ENCODE measurements at places on chromosomes 16 and 17. TPM values are rescaled to one million over a fixed set of nuclear protein-coding genes. Genes with fewer than 3 reads are reported as not detected.

DNA sequence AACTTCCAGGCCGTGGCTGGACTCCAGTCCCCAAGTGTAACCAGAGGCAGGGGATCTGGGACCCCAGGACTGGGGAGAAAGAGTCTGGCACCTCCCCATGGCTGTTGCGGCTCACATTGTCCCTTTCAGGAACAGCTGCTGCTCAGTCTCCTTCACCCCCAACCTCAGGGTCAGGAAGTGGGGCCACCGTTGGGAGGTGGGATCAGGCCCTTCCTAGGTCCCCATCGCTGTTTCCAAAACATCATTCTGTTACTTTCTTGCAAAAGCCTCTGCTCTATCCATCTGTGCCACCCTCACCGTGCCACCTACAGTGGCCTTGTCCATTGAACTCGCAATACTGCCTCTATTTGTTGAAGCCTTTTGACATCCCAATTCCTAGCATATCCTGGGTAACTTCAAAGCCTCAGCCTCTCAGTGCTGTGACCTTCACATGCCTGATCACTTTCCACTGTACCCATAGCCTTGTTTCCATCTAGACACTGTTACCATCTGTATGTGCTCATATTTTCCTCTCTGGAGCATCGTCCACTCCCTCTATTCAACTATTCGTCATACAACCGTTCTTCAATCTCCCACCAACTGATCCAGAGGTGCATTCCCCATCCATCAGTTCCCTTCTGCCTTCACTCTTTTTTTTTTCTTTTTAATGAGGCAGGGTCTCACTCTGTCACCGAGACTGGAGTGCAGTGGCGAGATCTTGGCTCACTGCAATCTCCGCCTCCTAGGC lies 15.0 kb upstream of the SRCIN1 start:
- H3K4me1 ChIP-seq: no peaks in the 10 kb centered on the region
- H3K4me3 ChIP-seq: no peak overlapping the region
- H3K27ac ChIP-seq: no peak overlapping the region
- H3K36me3 ChIP-seq: no peaks in the 10 kb centered on the region

DNA sequence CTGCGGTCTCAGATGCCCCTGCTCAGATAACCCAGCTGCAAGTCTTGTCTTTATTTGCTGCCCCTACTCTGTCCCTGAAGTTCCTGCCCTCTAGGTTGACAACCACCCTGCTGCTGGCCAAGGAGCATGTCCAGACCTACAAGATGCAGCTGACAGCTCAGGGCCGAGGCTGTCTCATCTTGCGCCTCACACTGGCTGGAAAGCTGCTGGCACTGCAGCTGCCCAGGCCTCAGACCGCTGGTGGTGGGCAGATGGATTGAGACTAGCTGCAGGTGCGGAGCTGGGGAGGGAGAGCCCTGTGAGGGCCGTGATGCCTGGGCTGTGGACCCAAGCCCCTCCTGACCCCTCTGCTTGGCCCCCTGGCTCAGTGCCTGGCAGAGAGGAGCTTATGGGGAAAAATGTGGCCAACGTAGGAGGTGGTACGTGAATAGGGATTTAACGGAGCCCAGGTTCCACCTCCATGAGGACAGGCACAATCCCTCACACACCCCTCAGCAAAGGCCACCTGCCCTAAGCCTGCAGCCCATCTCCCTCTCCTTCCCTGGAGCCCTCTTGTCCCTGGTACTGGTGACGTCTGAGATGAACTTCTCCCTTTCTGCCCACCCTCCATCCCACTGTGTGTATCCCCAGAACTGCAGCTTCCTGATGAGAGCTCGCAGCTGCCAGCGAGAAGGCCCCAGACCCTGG lies 8.3 kb upstream of the GALK1 start:
- peaks cover 27% of the 10 kb centered on the region for H3K4me1 ChIP-seq
- peaks cover 13% of the 10 kb centered on the region for H3K36me3 ChIP-seq
- no peak overlapping the region for H3K27ac ChIP-seq
- no peak for DNase-seq
- no peak overlapping the region for H3K4me3 ChIP-seq

DNA sequence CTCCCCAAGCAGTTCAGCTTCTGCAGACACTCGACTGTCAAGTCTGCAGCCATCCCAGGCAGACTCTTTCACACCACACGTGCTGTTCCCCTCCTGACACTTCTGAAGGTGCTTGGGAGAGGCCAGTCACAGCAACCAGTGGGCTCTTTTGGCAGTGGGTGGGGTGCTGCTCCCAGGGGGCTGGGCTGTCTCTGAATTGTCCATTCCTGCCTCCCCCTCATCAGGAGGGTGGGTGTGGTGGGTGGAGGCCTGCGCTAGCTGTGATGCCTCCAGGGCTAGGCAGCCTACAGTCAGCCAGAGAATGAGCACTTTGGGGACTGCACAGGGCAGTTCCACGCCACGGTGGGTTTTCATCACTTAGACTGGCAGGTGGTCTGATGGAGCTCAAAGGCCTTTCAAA lies 10.3 kb downstream of the STARD3 start:
- peaks cover 2% of the 10 kb centered on the region for H3K36me3 ChIP-seq
- no peak overlapping the region for H3K4me3 ChIP-seq
- no peak overlapping the region for H3K27ac ChIP-seq
- DNase-seq: no peak
- peaks cover 11% of the 10 kb centered on the region for H3K4me1 ChIP-seq

DNA sequence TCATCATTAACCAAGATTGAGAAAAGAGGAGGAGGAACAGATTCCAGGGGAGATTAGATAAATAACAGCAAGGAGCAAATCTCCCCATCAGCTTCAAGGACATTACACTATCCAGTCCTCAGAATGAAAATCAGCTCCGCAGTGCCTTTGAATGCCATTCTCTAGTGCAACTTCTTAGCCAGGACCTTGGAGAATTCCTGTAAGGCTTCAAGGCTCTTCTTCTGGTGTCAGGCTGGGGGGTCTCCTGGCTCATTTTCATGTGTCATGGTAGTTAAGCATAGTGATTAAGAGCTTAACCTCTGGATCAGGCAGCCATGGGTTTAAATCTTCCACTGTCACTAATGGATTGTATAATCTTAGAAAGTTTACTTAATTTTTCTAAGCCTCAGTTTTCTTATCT lies 137.3 kb upstream of the CCL2 start:
- no peak overlapping the region for H3K27ac ChIP-seq
- H3K27me3 ChIP-seq: peaks cover 63% of the 10 kb centered on the region
- DNase-seq: no peak
- no peaks in the 10 kb centered on the region for H3K4me1 ChIP-seq
- H3K36me3 ChIP-seq: no peaks in the 10 kb centered on the region

- H3K36me3 ChIP-seq: no peaks in the 10 kb centered on the region
- peak overlapping the region; percentile 90 for H3K4me3 ChIP-seq
- peaks cover 28% of the 10 kb centered on the region for H3K4me1 ChIP-seq
Measured at GRCh38 chr17:21286066-21286770, 1.7 kb downstream of the MAP2K3 start.

DNA sequence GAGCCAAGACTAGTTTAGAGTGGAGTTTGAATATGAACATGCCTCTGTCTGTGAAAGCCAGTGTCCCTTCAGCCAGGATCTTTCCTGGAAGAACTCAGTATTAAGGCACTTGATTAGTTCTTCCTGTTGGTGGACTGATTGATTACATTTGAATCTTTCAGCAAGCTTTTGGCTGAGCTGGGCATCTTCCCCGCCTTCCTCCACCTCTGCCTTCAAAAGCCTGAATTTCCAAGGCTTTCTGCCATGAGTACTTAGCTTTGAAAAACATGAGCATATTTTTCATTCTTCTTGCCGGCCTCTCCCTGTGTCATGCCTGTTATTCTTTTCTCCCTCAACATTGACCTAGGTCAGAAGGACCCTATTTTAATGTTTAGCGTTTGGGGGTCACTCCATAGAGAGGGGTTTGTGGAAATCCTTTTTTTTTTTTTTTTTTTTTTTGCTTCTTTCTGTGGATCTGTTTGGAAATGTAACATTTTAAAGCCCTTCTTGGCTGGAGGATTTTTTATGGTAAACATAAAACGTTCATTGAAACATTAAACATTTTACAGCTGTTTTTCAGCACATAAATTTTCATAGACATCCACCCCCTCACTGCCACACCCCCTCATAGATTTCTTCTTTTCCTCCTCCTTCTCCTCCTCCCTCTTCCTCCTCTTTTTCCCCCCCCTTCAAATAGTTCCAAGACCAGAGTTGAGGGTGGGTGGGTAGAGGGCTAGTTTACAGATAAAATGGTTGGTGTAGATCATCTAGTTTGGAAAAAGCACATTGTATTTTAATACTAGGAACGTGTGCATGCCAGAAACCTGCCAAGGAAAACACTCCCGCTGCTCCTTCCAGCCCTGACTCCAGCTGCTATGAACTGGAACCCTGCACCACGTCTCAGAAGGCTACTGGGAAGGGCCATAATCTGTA lies 645.9 kb downstream of the WWOX start:
- H3K27me3 ChIP-seq: no peaks in the 10 kb centered on the region
- H3K4me1 ChIP-seq: peaks cover 44% of the 10 kb centered on the region
- H3K27ac ChIP-seq: peak overlapping the region; percentile 63
- no peak for DNase-seq
- H3K36me3 ChIP-seq: no peaks in the 10 kb centered on the region

DNA sequence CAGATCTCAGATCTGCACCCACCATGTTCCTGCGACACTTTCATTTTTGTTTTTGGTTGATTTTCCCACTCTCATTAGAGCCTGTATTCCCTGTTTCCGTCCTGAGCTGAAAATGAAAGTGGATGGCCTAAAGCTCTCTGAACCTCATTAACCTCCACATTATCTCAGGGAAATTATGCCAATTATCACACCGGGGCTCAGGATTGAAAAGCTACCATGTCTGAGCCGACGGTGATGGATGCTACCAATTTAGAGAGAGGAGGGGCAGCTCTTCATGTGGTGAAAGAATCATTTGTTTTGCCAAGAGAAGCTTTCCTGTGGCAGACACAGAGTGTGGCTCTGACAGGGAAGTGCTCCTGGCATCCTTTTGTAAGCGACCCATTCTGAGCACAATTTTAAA lies 410.4 kb upstream of the CDH11 start:
- H3K36me3 ChIP-seq: no peaks in the 10 kb centered on the region
- H3K27me3 ChIP-seq: peaks cover 3% of the 10 kb centered on the region
- DNase-seq: no peak
- peaks cover 11% of the 10 kb centered on the region for H3K4me1 ChIP-seq

DNA sequence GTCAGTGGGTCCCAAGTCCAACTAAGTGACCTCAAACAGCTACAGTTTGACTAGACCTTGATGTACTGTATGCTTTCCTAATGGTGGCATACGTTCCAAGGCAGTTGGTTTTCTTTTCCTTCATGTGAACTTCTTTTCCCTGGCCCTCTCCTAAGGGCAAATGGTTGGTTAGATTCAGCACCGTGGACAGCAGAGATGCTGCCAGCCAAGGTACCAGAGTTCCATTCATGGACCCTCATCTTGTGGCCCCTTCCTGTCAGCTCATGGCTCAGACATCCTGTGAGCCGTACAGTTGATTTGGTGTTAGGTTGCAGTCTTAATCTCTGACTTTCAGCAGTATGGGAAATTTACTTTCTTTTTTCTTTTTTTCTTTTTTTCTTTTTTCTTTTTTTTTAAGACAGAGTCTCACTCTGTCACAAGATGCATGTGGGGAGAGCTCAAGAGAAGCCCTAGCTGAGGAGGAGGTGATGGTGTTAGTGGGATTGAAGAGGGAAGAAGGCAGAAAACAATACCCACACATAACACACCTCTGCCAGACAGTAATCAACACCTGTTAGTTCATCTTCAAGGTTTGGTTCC lies 122.4 kb downstream of the USP31 start:
- no peaks in the 10 kb centered on the region for H3K36me3 ChIP-seq
- H3K27ac ChIP-seq: no peak overlapping the region
- peak; percentile 42 for DNase-seq
- no peaks in the 10 kb centered on the region for H3K4me1 ChIP-seq

DNA sequence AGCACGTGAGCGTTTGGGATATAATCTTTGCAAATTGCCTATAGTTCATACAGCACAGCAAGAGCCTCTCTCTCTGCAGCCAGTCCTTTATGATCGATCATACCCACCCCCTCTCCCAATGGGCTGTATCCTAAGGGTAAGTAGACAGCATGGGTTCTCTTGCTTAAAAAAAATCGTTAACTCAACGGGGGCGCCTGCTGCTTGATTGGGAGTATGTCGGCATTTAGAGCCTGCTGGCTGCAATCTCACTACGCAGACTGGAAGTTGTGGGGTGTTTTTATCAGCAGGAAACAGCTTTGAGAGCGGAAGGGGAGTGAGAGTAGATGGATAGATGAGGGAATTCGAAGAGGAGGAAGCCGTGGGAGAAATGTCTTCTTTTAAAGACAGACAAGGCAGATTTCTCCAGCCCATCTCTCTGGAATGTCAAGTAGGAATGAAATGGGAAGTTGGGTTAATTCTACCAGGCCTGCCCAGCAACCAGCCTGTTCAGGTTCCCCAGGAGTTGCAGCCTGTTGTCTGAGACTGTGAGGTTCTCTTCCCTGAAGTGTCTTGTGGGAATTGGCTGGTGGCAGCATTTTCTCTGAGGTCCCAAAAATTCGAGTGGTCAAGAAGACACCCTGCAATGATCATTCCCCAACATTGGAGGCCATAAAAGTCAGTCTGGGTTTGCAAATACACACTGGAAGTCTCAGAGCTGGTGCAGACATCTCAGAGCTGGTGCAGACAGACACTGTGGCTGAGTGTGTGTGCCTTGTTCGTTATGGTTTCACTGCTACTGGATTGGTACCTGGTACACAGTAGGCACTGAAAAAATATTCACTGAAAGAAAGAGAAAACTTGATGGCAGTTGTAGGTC lies 65.6 kb downstream of the PRKCB start:
- peaks cover 41% of the 10 kb centered on the region for H3K4me1 ChIP-seq
- no peak for DNase-seq
- H3K36me3 ChIP-seq: no peaks in the 10 kb centered on the region
- peaks cover 5% of the 10 kb centered on the region for H3K27me3 ChIP-seq

GRCh38 chr16:69830534-69831211 lies 68.5 kb downstream of the WWP2 start:
- peak overlapping the region; percentile 47 for H3K27ac ChIP-seq
- H3K36me3 ChIP-seq: peaks cover 7% of the 10 kb centered on the region
- no peaks in the 10 kb centered on the region for H3K27me3 ChIP-seq

DNA sequence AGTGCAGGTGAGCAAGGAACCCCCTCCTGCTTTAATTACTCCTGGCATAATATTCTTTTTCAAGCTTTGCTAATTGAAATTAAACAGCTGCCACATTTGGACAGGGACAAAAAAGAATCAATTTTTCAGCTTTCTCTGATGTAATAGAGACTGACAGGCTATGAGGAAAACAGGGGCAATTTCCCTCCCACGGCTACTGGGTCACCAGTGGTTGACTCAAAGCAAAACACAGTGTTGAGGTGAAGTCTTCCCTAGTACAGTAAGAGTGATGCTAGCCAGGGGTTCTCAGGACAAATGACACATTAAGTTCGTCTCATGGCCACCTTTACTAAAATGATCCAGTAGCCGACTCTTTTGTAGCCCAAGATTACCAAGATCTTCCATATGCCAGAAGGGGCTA lies 38.6 kb upstream of the PMFBP1 start:
- no peak overlapping the region for H3K27ac ChIP-seq
- peaks cover 7% of the 10 kb centered on the region for H3K36me3 ChIP-seq
- no peak overlapping the region for H3K4me3 ChIP-seq
- no peak for DNase-seq

MYH4 gene
- total RNA-seq: not detected

SEZ6 gene
- not detected for total RNA-seq

GAS7 gene
- 44.0 TPM for total RNA-seq

AANAT gene
- total RNA-seq: not detected

ADAT1 gene
- 55.7 TPM for total RNA-seq

USB1 gene
- 38.3 TPM for total RNA-seq

SLC52A1 gene
- 0.20 TPM for total RNA-seq

FA2H gene
- not detected for total RNA-seq

PRCD gene
- total RNA-seq: 9.9 TPM

CHST4 gene
- total RNA-seq: not detected
